ENCODE measurements at places on chromosomes 7 and 10.
A peak's percentile ranks its signal among the peaks of the same experiment; 100 is the strongest.

DNA sequence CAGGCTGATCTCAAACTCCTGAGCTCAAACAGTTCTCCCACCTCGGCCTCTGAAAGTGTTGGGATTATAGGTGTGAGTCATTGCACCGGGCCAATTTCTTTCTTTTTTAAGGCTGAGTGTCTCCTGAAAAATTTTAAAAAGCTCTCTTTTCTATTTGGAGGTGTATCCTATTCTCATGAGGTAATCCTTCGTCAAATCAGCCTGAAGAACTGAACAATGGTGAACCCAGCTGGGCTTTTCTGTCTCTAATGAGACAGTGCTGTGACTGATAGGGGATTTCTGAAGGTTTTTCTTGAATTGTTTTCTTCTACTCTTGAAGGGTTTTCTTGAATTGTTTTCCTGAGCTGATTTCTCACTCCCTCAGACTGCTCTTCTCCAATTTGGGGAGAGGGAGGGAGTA, 30.9 kb upstream of the CALU start:
- no peak overlapping the region for H3K27ac ChIP-seq
- no peak for DNase-seq
- peaks cover 5% of the 10 kb centered on the region for H3K4me1 ChIP-seq
- no peak overlapping the region for H3K4me3 ChIP-seq
- no peaks in the 10 kb centered on the region for H3K36me3 ChIP-seq

DNA sequence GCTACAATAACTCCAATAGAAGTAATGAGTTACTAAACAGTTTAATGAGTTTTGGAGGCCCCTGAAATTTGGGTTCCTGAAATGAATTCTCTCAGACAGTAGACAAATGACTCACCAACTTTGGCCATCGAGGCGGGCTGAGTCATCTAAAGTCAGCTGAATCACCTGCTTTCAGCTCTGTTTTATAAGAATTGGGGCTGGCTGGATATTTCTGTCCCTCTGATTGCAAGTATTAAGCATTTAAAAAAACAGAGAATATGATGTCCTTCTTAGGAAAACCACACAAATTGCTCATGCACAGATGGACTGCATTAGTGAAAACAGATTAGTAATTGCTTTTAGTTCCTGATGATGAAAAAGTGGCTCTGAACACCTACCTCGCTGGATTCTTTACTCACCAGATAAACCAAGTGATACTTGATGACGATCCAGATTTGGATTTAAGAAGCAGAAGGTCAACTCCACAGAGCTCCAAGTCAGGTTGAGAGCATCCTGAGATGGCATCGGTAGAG, 59.1 kb downstream of the ZNF365 start:
- no peak for DNase-seq
- no peak overlapping the region for H3K27ac ChIP-seq
- H3K36me3 ChIP-seq, result no peaks in the 10 kb centered on the region
- no peaks in the 10 kb centered on the region for H3K27me3 ChIP-seq
- no peak overlapping the region for H3K4me3 ChIP-seq

GRCh38 chr7:90889210-90889609, 293.1 kb downstream of the CDK14 start:
- no peak overlapping the region for H3K27ac ChIP-seq
- no peaks in the 10 kb centered on the region for H3K4me1 ChIP-seq
- H3K4me3 ChIP-seq, result no peak overlapping the region
- H3K36me3 ChIP-seq, result no peaks in the 10 kb centered on the region
- DNase-seq, result no peak

GRCh38 chr10:43160046-43160920, 22.0 kb downstream of the CSGALNACT2 start:
- no peak overlapping the region for H3K4me3 ChIP-seq
- no peaks in the 10 kb centered on the region for H3K4me1 ChIP-seq
- H3K36me3 ChIP-seq, result no peaks in the 10 kb centered on the region
- no peak for DNase-seq
- H3K27ac ChIP-seq, result no peak overlapping the region
- no peaks in the 10 kb centered on the region for H3K27me3 ChIP-seq

GRCh38 chr7:144006692-144007042, 6.5 kb downstream of the OR6B1 start:
- no peak overlapping the region for H3K27ac ChIP-seq
- H3K36me3 ChIP-seq, result no peaks in the 10 kb centered on the region
- DNase-seq, result no peak
- no peak overlapping the region for H3K4me3 ChIP-seq
- no peaks in the 10 kb centered on the region for H3K27me3 ChIP-seq
- peaks cover 10% of the 10 kb centered on the region for H3K4me1 ChIP-seq

- no peak overlapping the region for H3K27ac ChIP-seq
- no peaks in the 10 kb centered on the region for H3K36me3 ChIP-seq
- peaks cover 17% of the 10 kb centered on the region for H3K4me1 ChIP-seq
- no peaks in the 10 kb centered on the region for H3K27me3 ChIP-seq
- no peak overlapping the region for H3K4me3 ChIP-seq
These were observed 17.7 kb downstream of the SEPTIN7 start for GRCh38 chr7:35818513-35818912.

GRCh38 chr10:114143160-114143559, 30.8 kb downstream of the CCDC186 start:
- no peak for DNase-seq
- H3K36me3 ChIP-seq, result 0 out of 2 replicates have a peak, but pooled peaks cover 2% of the 10 kb centered on the region
- no peaks in the 10 kb centered on the region for H3K4me1 ChIP-seq
- no peak overlapping the region for H3K4me3 ChIP-seq

DNA sequence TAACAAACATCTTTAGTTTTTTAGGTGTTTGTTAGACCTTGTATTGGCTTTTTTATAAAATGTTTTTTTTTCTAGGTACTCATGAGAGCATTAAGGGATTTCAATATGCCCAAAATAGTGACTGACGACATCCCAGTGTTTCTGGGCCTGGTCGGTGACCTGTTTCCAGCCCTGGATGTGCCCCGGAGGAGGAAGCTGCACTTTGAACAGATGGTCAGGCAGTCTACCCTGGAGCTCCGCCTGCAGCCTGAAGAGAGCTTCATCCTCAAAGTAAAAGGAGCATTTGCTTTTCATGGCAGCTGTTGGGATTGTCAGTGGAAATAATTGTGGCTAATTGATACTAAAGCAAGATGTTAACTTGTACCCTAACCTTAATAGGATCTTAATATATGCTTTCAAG, 161.5 kb downstream of the DNAH11 start:
- no peaks in the 10 kb centered on the region for H3K27me3 ChIP-seq
- no peak overlapping the region for H3K27ac ChIP-seq
- H3K4me1 ChIP-seq, result no peaks in the 10 kb centered on the region
- H3K4me3 ChIP-seq, result no peak overlapping the region
- H3K36me3 ChIP-seq, result no peaks in the 10 kb centered on the region

DNA sequence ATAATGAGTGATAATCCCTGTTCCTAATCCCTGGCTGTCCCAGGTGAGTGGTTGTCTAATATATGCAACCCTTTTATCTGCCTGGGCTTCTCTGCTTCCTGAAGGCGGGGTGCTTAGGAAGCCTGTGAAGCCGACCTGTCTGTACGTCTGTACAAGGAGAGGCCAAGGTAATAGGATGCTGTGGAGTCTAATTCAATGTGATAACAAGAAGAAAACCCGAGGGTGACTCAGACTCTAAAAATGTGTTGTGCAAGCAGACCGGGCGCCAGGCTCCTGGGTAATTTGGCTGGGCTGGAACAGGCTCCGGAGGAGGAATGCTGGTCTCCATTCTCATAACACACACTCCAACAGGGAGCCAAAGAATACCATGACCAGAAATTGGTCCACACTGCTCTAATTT, 43.6 kb downstream of the THNSL1 start:
- H3K27ac ChIP-seq, result no peak overlapping the region
- H3K4me1 ChIP-seq, result peaks cover 49% of the 10 kb centered on the region
- H3K36me3 ChIP-seq, result no peaks in the 10 kb centered on the region
- H3K4me3 ChIP-seq, result no peak overlapping the region

DNA sequence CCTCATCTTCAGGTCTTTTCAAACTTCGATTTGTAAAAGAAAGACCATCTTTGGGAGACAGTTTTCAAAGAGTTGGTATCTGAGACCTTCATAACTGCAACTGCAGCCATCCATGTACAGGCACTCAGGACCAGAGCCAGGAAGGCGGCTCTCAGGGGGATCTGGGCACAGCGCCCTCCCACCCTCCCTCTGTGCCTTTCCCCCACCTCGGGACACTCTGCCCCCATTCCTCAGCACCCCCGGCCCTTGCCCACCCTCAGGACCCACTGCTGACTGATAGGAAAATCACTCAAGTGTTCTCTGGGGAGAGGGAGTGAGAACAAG, 143.6 kb downstream of the CUBN start:
- H3K27ac ChIP-seq, result no peak overlapping the region
- DNase-seq, result no peak
- H3K27me3 ChIP-seq, result no peaks in the 10 kb centered on the region

DNA sequence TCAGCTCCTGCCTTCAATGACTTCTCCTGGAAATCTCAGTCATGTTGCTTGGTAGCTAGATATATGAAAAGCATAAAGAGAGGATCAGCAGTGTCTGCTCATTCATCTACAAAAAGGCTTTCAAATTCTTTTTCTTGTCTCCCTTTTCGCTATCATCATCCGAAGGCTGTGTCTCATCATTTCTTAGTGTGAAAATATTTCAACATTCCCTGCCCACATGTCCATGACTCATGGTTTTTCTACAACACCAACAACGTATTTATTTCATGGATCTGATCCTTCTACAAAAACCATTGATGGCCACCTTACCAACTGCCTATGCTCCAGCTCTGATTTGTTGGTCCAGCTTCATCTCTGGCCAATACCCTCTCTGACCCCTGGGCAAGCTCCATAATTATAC, 472.5 kb upstream of the GHITM start:
- H3K36me3 ChIP-seq, result no peaks in the 10 kb centered on the region
- H3K4me3 ChIP-seq, result no peak overlapping the region

GRCh38 chr7:33895025-33895804, 10.1 kb upstream of the BMPER start:
- no peak overlapping the region for H3K4me3 ChIP-seq
- peaks cover 42% of the 10 kb centered on the region for H3K27me3 ChIP-seq
- no peaks in the 10 kb centered on the region for H3K36me3 ChIP-seq
- H3K4me1 ChIP-seq, result no peaks in the 10 kb centered on the region
- H3K27ac ChIP-seq, result no peak overlapping the region

- peaks cover 9% of the 10 kb centered on the region for H3K27me3 ChIP-seq
- H3K36me3 ChIP-seq, result no peaks in the 10 kb centered on the region
- H3K4me3 ChIP-seq, result 0 out of 2 replicates have a peak overlapping the region, but pooled peaks have one; percentile 16
- H3K4me1 ChIP-seq, result peaks cover 12% of the 10 kb centered on the region
- no peak overlapping the region for H3K27ac ChIP-seq
These were observed 1.4 kb downstream of the HTRA1 start for GRCh38 chr10:122462533-122463465.

DNA sequence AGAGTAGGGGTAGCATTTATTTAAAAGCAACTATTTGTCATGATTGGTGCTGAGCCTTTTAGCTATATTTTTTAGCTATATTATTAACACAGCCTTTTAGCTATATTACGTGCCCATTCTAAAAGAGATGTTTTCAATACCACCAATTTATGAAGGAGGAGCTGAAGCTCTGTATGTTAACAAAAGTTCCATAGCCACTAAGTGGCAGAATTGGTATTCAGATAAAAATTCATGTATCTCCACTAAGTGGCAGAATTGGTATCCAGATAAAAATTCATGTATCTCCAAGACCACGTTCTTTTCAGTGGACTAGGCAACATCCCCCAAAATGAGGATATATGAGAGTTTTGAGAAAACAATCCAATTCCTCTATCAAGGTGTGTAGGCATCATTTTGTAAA, 268.6 kb downstream of the HGF start:
- H3K27ac ChIP-seq, result no peak overlapping the region
- DNase-seq, result no peak
- H3K4me3 ChIP-seq, result no peak overlapping the region
- no peaks in the 10 kb centered on the region for H3K36me3 ChIP-seq

- H3K27me3 ChIP-seq, result no peaks in the 10 kb centered on the region
- DNase-seq, result no peak
- no peak overlapping the region for H3K27ac ChIP-seq
- H3K36me3 ChIP-seq, result no peaks in the 10 kb centered on the region
- H3K4me3 ChIP-seq, result no peak overlapping the region
- no peaks in the 10 kb centered on the region for H3K4me1 ChIP-seq
These were observed 61.7 kb upstream of the NPTX2 start for GRCh38 chr7:98555403-98555802.

DNA sequence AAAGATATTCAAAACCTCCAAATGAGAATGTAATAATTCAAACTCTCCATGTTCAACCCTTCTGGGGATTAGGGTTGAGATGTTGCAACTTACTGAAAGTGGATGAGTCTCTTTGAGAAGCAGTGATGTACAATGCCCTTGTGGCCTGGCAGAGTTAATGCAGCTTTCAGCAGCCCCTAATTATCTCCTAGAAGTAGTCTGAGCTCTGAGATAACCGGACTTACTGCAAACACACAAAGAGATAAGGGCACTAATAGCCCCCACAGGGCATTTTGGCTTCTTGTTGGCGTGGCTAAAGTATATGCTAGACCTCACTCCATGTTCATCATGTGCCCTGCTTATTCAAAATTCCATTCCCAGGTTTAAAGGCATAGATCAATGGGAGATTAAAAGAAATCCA, 404.7 kb downstream of the NEBL start:
- H3K4me1 ChIP-seq, result no peaks in the 10 kb centered on the region
- no peaks in the 10 kb centered on the region for H3K36me3 ChIP-seq
- H3K27ac ChIP-seq, result no peak overlapping the region
- H3K27me3 ChIP-seq, result no peaks in the 10 kb centered on the region

DNA sequence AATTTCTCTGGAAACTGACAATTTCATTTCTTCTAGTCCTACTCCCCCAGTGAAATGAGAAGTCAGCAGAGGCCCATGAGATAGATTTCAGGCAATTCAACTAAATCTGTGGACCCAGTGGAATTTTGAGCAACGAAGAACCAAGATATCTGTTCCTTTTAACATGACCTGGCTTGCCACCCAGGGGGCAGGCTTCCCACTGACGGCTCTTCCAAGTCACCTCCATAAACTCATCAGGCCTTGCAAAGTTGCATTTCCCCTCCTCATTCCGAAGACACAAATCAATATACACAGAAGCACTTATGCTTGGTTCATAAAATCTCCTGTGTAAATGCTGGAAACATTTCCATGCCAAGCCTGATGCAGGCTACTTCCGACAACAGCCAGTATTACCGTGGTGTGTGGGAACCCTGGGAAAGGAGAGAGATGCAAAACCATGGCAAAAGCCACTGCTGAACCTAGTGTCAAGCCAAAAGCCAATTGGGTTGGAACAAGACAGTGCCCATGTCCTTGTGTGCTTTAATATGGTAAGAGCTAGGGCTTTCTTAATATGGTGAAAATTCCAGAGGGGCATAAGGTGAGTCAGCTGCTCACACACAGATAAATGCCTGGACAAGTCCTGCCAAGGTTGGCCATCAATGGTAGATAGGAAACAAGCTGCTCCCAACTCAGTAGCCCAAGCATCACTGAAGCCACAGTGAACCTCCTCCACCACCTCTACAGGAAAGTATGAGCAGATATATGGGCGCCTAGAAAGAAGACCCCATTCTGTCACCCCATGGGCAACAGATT, 1.6 kb downstream of the FRMD4A start:
- no peak overlapping the region for H3K4me3 ChIP-seq
- no peaks in the 10 kb centered on the region for H3K4me1 ChIP-seq
- no peaks in the 10 kb centered on the region for H3K36me3 ChIP-seq
- no peak overlapping the region for H3K27ac ChIP-seq

All from HepG2 (cell line).